Activated B cell treated with CpG ODN at 0.5 μM for 24 hours (primary cell): ENCODE measurements at places on chromosomes 5 and 9. TPM values are rescaled to one million over a fixed set of nuclear protein-coding genes. Genes with fewer than 3 reads are reported as not detected.

Gene OTP
- not detected in 2 replicates for total RNA-seq

DNA sequence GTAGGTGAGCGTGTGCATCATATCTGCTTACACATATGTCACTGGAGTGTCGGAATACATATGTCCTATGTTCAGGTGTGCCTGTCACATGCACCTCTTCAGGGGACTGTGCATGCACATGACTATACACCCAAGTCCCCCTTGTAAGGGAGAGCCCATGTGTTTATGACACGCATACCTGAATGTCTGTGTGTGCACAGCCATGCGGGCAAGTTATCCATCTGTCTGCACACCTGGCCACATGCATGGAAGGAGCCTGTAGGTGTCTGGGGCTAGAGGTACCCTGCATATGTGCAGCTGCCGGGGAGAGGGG, 622 bp upstream of the RGS14 start:
- peak overlapping the region; percentile 85 for H3K4me3 ChIP-seq
- H3K27me3 ChIP-seq, result no peaks in the 10 kb centered on the region
- no peak for DNase-seq
- peak overlapping the region; percentile 92 for H3K27ac ChIP-seq

DNA sequence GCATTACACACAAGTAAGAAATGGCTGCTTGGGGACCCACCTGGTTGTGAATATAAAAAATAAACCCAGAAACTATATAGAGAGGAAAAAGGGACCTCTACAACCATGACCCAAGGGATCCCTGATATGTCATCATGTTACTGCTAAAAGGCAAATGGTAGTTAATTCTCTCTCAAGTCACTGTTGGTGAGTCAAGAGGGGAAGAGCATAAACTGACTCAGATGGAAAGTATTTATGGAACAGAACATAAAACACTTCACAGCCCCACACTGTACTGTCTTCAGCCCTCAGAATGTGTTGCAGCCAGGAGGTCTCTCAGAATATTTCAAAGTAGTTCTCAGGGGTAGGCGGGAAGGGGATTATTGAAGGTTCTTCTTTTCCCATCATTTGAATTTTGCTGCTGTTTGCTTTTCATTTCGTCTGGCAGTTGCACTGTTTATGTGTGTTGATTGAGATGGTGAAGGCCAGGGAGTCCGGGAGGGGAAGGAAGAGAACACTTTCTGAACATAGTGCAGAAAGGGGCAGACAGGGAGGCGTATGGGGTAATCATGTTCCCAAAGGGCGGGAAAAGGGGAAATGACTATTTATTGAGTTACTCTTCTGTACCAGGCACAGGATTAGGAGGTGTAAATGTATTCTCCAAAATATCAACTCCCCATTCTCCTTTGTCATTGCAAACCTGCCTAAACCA, 85.5 kb downstream of the TEK start:
- H3K4me3 ChIP-seq, result no peak overlapping the region
- DNase-seq, result no peak
- no peaks in the 10 kb centered on the region for H3K4me1 ChIP-seq
- H3K27me3 ChIP-seq, result no peaks in the 10 kb centered on the region

DNA sequence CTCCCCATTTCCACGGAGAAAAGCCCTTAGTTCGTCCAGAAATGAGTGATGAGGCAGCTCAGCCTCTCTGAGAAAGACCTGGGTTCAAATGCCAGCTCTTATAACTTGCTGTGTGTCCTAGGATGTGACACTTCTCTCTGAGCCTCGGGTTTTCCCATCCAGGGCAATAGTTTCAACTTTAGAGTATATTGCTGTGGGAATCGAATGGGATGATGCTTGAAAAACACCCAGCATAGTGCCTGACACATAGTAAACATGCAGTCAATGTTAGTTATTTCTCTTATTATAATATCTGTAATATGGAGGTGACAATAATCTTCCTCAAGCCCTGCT, 430 bp upstream of the MAPKAP1 start:
- H3K4me1 ChIP-seq, result peaks cover 42% of the 10 kb centered on the region
- H3K27ac ChIP-seq, result peak overlapping the region; percentile 85
- no peak for DNase-seq
- peaks cover 4% of the 10 kb centered on the region for H3K27me3 ChIP-seq
- H3K36me3 ChIP-seq, result peaks cover 18% of the 10 kb centered on the region
- H3K4me3 ChIP-seq, result peak overlapping the region; percentile 85

- H3K27me3 ChIP-seq, result peaks cover 7% of the 10 kb centered on the region
- DNase-seq, result no peak
- H3K36me3 ChIP-seq, result no peaks in the 10 kb centered on the region
- H3K4me3 ChIP-seq, result no peak overlapping the region
Measured at GRCh38 chr5:56050551-56051255, 55.9 kb upstream of the IL6ST start.

Gene FGF10
- not detected in 2 replicates for total RNA-seq

DNA sequence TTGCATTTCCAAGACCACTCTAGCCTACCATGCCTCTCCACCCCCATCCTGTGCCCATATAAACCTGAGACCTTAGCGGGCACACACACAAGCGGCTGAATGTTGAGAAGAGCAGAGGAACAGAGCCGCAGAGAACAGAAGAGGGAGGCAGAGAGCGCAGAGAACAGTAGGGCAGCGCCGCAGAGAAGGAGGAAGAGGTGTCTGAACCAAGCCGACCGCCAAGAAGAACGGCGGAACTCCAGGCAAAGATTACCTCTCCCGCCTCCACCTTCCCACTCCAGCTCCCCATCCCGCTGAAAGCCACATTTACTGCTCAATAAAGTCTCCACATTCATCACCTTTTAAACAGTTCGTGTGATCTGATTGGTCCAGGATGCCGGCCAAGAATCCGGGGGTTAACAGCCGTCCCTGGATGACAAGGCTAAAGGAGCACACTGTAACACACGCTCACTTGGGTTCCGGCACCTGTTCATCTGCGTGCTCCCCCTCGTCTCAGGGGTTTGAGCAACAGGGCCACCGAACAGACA, 33.2 kb downstream of the GRIN3A start:
- peaks cover 16% of the 10 kb centered on the region for H3K27me3 ChIP-seq
- no peak overlapping the region for H3K27ac ChIP-seq
- no peaks in the 10 kb centered on the region for H3K36me3 ChIP-seq
- peaks cover 9% of the 10 kb centered on the region for H3K4me1 ChIP-seq
- no peak for DNase-seq

Gene ZFP2
- total RNA-seq, result 0.44 and 0.95 TPM in 2 replicates

Gene CCNH
- total RNA-seq, result 69.3 and 74.8 TPM in 2 replicates

Gene PTGS1
- total RNA-seq, result 8.9 and 9.4 TPM in 2 replicates

DNA sequence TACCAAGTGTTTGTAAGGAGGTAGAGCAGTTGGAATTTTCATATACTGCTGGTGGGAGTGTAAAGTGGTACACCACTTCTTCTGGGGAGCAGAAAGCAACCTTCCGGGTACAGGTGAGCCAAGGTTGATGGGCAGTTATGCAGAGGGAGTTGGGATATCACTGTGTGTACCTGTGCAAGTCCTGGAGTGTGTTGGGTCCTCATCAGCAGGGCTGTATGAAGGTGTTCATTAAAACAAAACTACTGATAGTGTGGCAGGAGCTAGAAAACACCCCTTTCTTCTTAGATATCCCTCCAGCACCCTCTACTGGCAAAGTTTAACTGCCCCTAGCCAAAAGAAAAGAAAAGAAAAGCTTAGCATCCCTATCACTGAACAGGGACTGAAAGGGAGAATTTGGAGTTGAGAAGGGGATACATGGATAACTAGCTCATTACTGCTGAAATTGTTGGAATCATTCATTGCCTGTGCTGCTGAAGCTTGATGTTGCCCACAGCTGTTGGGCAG, 10.7 kb downstream of the MARCHF6 start:
- H3K27ac ChIP-seq, result no peak overlapping the region
- H3K36me3 ChIP-seq, result peaks cover 23% of the 10 kb centered on the region
- no peak for DNase-seq
- no peak overlapping the region for H3K4me3 ChIP-seq
- peaks cover 79% of the 10 kb centered on the region for H3K4me1 ChIP-seq

DNA sequence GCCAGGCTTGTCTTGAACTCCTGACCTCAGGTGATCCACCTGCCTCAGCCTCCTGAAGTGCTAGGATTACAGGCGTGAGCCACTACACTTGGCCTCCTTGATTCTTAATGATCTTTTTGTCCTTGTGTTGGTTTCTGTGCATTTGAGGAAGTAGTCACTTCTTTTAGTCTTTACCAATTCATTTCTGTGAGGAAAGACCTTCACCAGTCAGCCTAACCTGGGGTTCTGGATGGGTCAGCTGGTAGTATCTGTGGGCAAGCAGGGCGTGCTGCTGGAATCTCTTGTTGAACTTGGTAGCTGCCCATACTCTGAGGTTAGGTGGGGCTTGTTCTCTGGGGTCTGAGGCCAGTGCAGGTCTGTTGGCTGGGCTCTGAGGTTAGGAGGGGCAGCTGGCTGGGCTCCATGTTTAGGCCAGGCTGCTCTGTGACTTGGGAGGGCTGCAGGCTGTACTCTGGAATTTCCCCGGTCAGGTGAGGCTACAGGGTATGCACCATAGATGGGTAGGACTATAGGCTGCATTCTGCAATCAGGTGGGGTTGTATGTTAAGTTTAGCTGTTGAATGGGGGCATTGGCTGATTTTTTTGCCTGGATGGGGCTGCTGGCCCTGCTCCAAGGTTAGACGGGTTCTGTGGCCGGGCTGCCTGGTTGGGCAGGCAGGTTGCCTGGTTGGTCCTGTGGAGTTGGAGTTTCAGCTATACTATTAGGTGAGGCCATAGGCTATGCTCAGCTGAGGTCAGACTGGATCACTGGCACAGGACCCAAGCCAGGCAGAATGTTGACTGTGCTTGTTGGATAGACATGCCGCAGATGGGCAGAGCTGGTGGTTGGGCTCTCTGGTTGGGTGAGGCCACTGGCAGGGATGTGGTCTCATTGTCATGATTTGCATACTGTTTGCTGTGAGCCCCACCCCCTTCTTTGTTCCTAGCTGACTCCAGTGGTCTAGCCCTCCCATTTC, 19.2 kb downstream of the UBAP1 start:
- peaks cover 37% of the 10 kb centered on the region for H3K36me3 ChIP-seq
- no peaks in the 10 kb centered on the region for H3K27me3 ChIP-seq
- H3K4me1 ChIP-seq, result peaks cover 35% of the 10 kb centered on the region
- no peak overlapping the region for H3K4me3 ChIP-seq

DNA sequence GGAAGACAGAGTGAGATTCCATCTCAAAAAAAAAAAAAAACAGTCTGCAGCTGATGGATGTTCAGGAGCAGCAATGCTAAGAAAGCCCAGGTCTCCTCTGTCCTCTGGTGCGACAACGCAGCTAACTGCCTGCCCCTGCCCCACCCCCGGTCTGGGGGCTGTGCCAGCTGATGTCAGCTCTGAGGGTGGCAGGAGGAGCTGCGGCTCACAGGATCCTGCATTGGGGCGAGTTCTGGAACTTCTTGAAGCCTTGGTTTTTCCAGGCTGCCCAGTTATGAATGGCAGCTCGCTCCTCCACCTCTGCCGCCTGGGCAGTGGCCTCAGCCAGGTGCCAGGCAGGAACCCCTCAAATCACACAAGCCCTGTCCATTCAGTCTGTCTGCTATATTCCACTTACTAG, 113.5 kb downstream of the ROR2 start:
- peaks cover 24% of the 10 kb centered on the region for H3K4me1 ChIP-seq
- no peak overlapping the region for H3K27ac ChIP-seq
- peaks cover 13% of the 10 kb centered on the region for H3K27me3 ChIP-seq
- no peaks in the 10 kb centered on the region for H3K36me3 ChIP-seq
- no peak overlapping the region for H3K4me3 ChIP-seq
